ENCODE measurements at places on chromosomes 1 and 21. TPM values are rescaled to one million over a fixed set of nuclear protein-coding genes. Genes with fewer than 3 reads are reported as not detected.

The SYNC gene
- total RNA-seq = not detected

The ZNF697 gene
- 0.15 TPM for total RNA-seq

GRCh38 chr1:233359431-233359830 is 31.9 kb downstream of the MAP3K21 start:
- DNase-seq = no peak

GRCh38 chr21:40976198-40977109 is 129.5 kb upstream of the DSCAM start:
- DNase-seq = no peak

- no peak for DNase-seq
Observed at GRCh38 chr1:12078575-12078937, 15.5 kb downstream of the TNFRSF8 start.

The KRTAP12-2 gene
- total RNA-seq = not detected

DNA sequence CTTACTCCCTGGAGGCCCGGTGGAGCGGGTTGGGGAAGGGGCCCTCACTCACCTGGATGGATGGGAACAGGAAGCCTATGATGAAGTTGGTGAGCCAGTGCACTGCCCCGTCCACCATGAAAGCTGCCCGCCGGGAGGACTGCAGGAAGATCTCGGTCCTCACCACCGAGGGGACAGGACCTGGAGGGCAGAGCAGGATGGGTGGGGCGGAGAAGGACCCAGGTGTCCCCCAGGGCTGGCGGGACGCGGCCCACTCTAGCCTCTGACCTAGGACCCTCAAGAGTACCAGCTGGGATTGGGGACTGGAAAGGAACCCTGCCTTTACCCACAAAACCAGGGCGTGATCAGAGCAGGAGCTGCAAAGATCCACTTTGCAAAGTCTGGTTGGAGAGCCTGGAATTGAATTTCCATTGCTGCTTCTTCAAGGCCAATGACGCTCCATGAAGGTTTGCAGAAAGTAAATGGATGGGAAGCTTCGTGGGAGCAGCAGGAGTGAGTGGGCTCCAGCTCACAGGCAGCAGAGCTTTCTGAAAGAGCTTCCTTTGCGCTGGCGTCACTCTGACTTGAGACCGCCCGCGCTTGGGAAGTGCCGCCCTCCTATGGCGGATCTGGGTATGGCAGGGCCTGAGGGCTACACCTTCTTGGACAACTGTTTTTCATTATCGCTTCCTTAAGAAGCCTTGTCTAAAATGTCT is 21.4 kb downstream of the SLC2A7 start:
- peak; percentile 53 for DNase-seq

The VHLL gene
- not detected for total RNA-seq

DNA sequence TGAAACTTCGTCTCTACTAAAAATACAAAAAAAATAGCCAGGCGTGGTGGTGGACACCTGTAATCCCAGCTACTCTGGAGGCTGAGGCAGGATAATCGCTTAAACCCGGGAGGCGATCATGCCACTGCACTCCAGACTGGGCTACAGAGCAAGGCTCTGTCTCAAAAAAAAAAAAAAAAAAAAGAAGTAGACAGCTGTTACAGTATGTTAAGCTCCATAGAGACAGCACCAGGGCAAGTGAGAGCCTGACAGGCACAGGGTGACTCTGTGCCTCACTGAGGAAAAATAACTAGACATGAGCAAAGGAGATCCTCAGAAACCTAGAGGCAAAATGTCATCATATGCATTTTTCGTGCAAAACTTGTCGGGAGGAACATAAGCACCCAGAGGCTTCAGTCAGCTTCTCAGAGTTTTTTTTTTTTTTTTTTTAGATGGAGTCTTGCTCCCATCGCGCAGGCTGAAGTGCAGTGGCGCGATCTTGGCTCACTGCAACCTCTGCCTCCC is 9.0 kb upstream of the PRDX1 start:
- DNase-seq = no peak

The KCNH1 gene
- not detected for total RNA-seq

The ALG14 gene
- total RNA-seq = 1.8 TPM

The PCP4 gene
- not detected for total RNA-seq

DNA sequence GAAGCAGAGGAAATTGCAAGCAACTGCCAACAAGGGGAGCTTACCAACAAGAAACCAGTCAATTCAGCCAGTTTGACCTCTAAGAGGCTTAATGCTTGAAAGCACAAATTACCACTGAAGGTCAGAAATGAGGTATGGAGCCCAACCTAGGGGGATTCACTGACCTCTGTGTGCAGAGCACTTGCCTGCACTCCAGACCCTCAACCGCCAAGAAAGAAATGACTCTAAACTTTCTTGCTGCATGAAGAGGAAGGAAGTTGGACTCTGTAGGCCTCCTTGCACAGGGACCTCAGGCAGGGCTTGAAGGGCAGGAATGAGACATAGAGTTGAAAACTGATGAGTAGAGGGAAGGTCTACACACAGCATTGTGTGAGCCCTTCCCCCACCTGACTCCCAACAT is 10.0 kb downstream of the ARMH1 start:
- no peak for DNase-seq

- DNase-seq = no peak
Observed at GRCh38 chr21:45294509-45295291, 7.0 kb upstream of the POFUT2 start.

DNA sequence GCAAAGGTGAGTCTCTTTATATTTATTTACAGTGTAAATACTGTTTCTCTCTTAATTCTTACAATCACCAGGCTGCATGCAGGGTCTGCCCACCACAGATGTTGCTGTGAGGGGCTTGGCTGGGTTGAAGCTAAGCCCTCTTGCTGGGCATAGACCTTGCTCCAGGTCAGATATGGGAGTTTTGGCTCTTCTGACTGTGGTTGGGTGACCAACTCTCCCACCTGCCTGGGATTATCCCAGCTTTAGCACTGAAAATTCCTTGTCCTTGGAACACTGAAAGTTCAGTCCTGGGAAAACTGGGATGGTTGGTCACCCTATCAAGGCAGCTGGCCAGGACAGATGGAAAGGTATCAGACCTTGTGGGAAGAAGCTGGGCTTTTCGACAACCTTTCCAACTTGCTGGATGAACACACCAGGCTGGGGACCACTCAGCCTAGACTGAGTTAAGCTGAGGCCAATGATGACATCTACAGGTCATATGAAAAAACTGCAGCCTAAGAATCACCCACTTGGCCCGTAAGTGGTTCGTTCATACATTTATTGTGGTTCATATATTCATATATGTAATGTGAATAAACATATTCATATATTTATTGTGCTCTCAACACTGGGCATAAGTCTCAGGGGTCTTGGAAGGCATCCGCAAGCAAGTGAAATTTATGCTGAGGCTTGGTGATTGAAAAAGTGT is 26.6 kb upstream of the HPDL start:
- DNase-seq = no peak

DNA sequence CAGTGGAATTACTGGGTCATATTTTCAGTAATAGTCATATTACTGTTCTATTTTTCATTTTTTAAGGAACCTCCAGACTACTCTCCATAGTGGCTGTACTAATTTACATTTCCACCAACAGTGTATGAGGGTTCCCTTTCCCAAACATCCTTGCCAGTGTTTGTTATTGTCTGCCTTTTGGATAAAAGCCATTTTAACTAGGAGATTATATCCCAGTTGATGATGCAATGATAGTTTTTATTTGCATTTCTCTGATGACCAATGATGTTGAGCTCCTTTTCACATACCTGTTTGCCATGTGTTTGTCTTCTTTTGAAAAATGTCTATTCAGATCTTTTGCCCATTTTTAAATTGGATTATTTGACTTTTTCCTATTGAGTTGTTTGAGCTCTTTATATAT is 410.8 kb downstream of the TTLL7 start:
- DNase-seq = no peak

DNA sequence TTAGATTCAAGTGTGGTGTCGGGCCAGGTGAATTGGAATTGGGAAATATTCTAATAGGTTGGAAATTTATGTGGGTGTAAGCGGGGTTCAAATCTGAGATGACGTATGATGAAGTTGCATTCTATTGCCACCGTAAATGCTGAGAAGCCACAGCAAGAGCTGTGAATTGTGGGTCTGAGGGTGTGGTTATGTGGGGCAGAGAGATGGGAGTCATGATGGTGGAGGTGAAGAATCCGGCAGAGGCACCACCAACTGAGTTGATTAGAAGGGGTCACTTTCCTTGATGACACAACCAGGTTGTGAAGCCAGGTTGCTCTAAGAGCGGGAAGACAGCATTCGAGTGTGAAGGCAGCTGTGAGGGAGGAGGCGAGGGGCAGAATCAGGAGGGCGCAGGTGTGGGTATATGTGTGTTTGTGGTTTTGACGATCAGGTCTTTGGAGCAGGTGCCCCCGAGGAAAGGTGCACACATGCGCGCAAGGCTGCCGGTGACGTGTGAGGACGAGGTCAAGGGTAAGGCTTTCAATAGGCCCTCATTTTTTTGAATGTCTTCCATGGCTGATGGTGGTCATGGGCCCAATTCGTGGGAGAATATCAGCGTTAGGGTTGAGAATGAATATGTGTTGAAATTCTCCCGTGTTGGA is 18.7 kb downstream of the LRRC3 start:
- DNase-seq = no peak

DNA sequence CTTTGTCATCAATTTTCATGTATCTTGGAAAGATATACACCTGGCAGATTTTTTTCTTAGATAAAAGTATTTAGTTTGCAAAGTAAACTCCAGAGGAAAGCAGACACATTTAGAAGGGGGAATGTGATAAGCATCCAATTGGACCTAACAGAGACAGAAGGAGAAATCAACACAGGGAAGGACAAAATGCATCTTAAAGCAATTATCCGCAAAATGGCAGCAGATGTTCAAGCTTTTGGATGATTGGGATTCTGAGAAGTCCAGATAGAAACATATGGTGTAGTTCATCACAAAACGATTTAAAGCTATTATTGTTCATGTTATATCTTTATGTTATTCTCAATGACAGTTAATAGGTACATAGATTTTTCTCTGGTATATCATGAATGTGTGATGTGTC is 1153.1 kb upstream of the B3GALT2 start:
- no peak for DNase-seq

- DNase-seq = no peak
Observed at GRCh38 chr1:56908619-56909221, 54.1 kb downstream of the C8A start.

GRCh38 chr21:41280115-41280919 is 36.3 kb upstream of the FAM3B start:
- DNase-seq = no peak

- DNase-seq = no peak
Observed at GRCh38 chr21:45178070-45178608, 103.8 kb downstream of the ADARB1 start.

The FCMR gene
- total RNA-seq = 206 TPM

The ETV3L gene
- 0.15 TPM for total RNA-seq

The RHBDL2 gene
- not detected for total RNA-seq

- no peak for DNase-seq
Observed at GRCh38 chr1:43300378-43301094, at the start of gene TIE1. TSS of gene TIE1 (plus strand) at chr1:43300982. CDS start at chr1:43301072, 90 bp downstream.

The PPIE gene
- 57.5 TPM for total RNA-seq

GRCh38 chr1:203185061-203185461 is 1.4 kb downstream of the CHI3L1 start:
- no peak for DNase-seq

DNA sequence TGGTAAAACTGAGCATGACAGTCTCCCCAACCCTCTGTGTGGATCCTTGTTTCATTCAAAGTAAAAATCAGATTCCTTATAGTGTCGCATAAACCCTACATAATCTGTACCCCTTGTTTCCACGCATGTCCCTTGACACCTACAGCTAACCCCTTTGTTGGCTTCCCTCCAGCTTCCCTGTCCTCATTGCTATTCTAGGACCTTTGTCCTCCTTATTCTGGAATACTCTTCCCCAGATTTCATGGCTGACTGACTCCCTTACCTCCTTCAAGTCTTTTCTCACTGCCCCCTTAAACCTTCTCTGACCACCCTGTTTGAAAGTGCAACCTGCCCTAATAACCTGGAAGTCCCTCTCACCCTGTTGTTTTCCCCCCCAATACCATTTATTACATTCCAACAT is 4.0 kb downstream of the RNF11 start:
- no peak for DNase-seq

- DNase-seq = no peak
Observed at GRCh38 chr1:116299248-116299647, 73.8 kb upstream of the ATP1A1 start.

- DNase-seq = no peak
Observed at GRCh38 chr1:178612261-178612660, 99.4 kb downstream of the TEX35 start.

The SNX7 gene
- 0.99 TPM for total RNA-seq

The FCRLA gene
- total RNA-seq = 3.5 TPM

DNA sequence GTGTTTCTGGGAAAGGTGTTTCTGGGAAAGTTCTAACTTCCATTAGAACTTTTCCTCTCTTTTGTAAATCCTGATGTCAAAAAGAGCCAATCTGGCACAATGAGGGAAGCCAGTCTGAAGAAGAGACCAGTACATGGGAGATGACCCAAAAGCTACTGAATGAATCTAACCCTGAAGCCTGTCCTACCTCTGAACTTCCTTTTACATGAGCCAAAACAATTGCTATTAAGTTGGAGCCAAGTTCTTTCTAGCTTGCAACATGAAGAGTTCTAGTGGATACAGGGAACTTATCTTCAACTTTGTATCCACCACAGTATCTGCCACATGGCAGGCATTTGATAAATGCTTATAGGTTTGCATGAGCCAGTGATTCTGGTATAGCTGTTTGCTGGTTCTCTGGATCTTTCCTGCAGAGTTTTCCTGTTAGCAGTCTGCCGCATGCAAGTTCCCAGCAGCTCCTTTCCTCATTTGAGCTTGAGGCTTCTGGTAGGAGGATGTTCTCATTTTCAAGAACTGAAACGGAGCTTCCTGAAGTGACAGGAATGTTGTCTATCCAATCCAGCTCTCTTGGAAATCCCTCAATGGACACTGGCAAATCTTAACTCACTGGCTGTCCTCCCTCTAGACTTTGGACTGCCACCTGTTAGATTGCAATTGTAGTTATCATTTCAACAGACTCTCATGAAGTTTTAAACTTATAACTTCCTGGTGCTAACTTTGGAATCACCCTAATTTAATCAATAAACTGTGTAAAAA is 73.1 kb upstream of the LPGAT1 start:
- no peak for DNase-seq

The FAM163A gene
- total RNA-seq = not detected

DNA sequence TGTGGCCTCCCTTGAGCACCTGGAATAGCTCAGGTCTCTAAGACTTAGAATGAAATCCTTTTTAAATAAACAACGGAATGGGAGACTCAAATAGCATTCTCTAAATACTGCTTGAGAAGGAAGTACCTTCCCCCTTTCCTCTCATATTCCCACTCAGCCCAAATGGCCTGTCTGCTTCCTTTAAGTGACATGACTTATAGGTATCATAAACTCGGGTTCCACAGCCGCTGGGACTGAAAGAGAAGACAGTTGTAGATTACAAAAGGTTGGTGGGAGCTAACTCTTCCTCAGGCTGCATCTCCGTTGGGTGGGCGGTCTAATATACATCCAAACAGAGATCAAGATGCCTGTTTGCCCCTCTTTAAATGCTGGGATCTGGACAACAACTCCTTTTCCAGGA is 1.2 kb upstream of the HMCN1 start:
- DNase-seq = no peak
